ENCODE measurements at places on chromosomes 16 and 17.

DNA sequence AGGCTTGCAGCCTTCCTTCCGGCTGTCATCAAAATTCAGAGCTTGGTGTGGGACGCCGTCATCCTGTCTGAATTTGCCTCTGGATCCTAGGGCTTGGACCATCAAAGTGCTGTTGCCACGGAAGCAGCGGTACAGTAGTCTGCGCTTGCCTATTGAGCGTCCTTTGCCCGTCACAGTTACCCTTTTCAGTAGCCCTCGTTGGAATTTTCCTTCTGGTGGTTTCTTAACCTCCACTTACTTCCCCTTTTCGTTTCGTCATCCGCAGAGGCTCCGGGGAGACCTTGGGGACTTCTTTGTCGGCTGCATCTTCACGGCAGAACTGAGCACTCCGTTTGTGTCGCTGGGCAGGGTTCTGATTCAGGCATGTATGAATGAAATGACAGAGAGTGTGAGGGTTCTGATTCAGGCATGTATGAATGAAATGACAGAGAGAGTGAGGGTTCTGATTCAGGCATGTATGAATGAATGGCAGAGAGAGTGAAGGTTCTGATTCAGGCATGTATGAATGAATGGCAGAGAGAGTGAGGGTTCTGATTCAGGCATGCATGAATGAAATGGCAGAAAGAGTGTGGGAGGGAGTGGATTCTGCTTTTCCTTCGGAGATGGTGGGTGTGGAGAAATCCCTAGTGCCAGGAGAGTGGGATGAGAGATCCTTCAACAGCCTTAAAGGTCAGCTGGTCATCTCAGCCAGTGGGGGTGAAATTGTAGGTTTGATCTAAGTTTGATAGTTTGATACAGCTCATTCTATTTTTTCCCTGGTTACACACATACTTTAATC, 8.0 kb downstream of the TLCD3A start:
- no peak for DNase-seq

DNA sequence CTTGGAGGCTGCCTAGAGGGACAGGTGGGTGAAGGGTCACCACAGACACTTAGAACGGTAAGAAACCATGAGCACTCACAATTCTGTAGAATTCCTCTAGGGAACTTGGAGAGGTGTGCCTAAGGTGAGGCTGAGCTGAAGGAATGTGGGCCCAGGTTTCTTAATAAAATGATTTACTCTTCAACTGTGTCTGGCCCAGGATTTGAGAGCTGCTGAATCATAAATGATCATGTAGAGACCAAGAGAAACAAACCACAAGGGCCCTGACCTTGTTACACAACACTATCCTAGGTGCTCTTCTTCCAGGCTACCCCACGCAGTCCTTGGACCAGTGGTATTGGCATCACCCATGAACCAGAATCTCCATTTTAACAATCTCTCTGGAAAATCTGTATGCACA, 27.7 kb downstream of the ZNF18 start:
- no peak for DNase-seq

DNA sequence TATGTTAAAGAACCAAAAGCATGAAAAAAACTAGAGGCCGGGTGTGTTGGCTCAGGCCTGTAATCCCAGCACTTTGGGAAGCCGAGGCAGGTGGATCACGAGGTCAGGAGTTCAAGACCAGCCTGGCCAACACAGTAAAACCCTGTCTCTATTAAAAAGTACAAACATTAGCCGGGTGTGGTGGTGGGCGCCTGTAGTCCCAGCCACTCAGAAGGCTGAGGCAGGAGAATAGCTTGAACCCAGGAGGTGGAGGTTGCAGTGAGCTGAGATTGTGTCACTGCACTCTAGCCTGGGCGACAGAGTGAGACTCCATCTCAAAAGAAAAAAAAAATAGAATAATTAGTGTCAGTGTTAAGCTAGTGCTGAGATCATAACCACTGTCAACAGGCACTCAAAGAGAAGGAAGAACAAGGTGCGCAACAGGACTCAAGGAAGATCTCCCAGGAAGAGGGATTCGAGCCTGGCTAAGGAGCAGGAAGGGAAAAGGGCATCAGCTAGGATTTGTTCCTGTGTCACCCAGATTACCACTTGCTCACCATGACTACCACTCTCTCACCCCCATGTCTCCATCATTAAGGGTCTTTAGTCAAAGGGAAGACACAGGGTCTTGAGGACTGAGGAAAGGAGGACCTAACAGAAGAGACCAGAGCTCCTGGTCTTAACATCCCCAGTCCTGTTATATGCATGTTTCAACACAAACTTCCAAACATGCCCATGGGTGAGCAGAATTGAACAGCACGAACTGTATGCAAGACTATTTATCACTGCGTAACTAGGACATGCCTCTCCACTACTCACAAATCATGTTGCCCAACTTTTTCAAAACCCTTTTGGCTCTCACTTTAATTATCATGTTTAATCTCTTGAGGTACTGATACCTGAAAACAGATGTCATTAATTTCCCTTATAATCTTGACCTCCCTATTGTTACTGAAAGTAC, 88.3 kb upstream of the PLEKHM1 start:
- DNase-seq, result no peak

DNA sequence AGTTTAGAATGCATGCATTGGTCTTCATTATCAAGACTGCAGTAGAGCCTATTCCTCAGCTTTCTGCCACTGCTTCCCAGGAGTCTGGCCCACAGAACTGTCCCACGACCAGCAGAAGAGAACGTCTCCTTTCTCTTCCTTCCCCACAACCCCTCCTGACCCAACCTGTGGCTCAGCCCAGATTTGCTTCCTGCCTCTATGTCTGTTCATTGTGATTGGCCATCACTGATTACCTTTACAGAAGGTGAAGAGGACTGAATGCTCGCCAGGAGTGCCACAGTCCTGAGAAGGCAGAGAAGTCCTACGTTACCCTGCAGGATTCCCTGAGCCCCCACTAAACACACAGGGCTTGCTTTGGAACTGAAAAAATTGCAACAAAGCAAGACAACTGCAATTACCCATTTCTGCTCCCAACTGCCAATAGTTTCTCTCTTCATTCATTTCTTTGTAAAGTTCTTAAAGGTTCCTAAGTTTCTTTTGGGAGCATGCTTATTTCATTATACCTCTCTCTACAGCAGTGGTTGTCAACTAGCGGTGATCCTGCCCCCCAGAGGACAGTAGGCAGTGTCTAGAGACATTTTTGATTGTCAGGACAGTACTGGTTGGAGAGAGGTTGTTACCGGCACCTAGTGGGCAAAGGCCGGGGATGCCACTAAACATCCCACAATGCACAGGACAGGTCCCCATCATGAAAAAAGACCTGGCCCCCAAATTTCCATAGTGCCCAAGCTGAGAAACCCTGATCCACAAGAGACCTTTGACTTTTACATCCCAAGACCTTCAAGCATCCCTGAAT, 4.5 kb upstream of the NAT9 start:
- DNase-seq, result no peak

GRCh38 chr17:16905593-16906191, 66.2 kb downstream of the TNFRSF13B start:
- no peak for DNase-seq

GRCh38 chr17:76268015-76268749, 3.0 kb downstream of the UBALD2 start:
- no peak for DNase-seq

DNA sequence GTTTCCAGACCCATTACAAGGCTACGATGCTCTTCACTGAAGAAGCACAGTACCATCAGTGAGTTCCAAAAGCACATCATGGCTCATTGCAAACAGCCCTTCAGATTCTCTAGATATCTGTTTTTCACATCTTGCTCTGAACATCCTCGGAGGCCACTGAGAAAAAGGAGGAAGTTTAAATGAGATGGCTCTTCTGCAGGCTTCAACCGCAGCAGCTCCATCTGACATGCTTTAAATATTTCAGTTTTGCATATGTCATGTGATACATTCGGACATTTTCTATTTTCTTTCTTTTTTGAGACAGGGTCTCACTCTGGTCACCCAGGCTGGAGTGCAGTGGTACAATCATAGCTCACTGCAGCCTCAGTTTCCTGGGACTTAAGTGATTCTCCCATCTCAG, 396.8 kb downstream of the NPIPA8 start:
- no peak for DNase-seq

GRCh38 chr16:48133455-48134211, 22.2 kb downstream of the ABCC12 start:
- no peak for DNase-seq

DNA sequence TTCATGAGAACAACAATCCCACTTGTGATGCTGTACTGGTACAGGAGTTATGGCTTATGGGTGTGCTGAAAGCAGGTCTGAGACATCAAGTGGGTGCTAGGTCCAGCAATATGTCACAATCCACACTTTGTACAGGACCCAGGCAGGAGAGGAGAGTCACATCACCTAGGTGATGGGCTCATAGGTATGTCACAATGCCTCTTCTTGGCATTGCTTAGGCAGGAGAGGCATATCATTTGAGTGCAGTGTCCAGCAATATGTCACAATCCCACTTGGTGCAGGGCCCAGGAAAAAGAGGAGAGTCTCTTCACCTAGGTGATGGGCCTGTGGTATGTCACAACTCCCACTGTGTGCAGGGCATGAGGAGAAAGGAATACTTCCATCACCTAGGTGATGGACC, 2110.0 kb downstream of the TP53TG3F start:
- no peak for DNase-seq

DNA sequence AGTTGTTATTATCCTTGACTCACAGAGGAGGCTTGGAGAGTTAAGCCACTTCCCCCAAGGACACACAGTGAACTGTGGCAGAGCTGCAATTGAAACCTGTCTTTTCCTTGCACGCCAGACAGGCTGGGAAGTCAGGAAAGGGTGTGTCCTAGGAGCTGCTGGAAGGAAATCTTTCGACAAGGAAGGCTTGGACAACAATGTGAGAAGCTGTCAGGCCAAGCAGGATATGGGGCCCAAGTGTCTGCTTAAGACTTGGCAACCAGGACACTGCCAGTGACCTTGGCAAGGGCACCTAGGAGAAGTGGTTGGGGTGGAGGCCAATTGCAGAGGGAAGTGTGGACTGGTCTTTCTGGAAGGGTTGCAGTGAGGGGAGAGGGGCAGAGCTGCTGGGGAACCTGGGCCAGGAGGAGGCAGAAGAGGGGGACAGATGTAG, 2.1 kb upstream of the CAMKK1 start:
- no peak for DNase-seq

DNA sequence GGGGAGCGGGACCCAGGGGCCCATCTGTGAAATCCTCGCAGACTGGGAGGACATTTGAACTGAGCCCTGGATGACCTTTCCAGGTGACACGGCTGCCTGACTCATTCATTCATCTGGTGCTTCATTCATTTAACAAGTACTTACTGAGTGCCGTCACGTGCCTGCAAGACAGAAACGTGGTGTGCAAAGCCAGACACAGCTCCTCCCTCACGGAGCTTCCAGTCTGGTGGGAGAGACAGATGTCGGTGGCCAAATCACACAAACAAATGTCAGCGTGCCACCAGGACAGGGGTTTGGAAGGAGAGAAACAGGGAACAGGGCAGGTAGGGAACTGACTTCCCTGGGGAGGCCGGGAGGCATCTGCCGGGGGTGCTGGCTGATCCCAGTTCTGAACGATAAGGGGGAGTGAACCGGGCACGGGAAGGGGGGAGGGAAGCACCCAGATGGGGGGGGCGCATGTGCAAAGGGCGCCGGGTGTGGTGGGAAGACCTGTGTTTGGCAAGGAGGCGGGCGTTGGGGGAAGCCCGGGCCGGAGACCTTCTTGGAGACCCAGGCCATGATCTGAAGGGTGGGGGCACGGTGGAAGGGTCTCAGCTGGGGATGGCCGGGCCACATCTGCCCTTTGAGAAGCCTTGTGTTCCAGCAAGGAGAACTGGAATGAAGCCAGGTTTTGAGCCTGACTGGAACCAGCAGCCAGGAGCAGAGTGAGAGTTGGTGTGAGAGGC, 93.6 kb upstream of the CIBAR2 start:
- DNase-seq, result no peak

DNA sequence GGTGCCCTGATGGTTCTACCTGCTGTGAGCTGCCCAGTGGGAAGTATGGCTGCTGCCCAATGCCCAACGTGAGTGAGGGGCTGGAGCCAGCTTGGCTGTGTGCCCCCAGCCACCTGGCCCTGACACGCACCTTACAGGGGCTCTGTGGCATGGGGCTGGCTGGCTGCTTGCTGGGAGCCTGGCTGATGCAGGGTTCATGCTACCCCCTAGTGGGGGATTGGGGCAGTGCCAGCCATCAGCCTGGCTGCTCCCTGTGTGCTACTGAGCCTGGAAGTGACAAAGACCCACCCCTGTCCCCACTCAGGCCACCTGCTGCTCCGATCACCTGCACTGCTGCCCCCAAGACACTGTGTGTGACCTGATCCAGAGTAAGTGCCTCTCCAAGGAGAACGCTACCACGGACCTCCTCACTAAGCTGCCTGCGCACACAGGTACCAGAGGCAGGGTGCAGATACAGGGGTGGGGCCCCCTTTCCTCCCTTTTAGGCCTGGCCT, 5.7 kb downstream of the GRN start:
- peak; percentile 44 for DNase-seq

DNA sequence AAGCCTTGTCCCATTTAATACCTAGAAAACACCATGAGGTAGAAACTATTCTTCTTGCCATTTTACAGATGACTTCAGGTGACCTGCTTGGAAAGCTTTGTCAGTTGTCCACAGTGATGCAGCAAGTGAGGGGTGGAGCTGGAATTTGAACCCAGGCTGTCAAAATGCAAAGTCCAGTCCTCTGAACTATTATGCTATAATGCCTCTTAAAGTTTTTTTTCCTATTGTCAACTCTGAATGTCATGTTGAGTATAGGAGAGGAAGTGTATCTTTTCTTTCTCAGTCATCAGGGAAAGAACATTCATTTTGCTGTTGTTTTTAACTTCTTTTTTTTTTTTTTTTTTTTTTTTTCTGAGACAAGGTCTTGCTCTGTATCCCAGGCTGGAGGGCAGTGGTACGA, 525.6 kb downstream of the XYLT1 start:
- no peak for DNase-seq

DNA sequence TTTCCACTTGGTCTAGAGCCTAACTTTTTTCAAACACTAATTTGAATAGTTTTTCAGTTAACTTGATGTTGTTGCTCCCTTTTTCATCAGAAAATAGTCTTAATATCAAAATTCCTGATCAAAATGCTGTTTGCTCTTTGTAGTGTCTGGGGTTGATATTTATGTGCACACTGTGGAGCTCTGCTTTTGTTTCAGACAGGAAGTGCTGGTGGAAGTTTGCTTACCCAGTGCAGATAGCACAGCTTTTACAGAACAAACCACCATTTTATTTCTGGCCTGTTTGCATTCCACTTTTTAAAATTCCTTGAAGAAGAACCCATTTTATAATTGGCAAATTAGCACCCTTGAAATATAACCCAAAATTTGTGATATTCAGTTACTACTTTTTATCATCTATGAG, 125.4 kb downstream of the MRTFB start:
- DNase-seq, result peak; percentile 77

Data from NCI-H146 (cell line).